Lung (tissue), 17 donors: ENCODE measurements at places on chromosomes 16 and 17. TPM values are rescaled to one million over a fixed set of nuclear protein-coding genes. Genes with fewer than 3 reads are reported as not detected.
A peak's percentile ranks its signal among the peaks of the same experiment; 100 is the strongest.

The PLEKHM1 gene
- total RNA-seq, result 23.0 TPM

GRCh38 chr17:37220607-37220953 is 155.2 kb upstream of the C17orf78 start:
- H3K4me1 ChIP-seq, result peaks cover 8% of the 10 kb centered on the region
- peak; percentile 24 for DNase-seq
- H3K4me3 ChIP-seq, result no peak overlapping the region
- no peaks in the 10 kb centered on the region for H3K27me3 ChIP-seq

DNA sequence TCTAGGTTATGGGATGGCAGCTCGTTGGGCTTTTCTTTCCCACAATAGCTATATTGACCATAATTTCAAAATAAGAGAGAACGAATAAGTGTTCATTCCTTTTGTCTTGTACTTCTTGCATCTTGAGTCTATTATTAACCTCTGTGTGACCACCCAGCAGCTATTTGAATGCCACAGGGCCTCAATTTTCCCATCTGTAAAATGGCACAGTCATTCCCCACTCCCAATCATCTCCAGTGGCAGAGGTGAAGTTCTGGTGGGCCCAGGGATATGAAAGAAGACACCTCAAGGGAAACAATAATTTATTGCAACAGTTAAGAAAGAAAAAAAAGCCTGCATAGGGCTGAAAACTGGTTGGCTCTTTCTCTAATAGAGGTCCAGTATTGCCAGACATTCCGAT is 28.6 kb upstream of the NKD1 start:
- no peaks in the 10 kb centered on the region for H3K36me3 ChIP-seq
- no peaks in the 10 kb centered on the region for H3K27me3 ChIP-seq
- H3K4me3 ChIP-seq, result no peak overlapping the region

The ENPP7 gene
- total RNA-seq, result not detected

- H3K27ac ChIP-seq, result peak overlapping the region; percentile 92
- DNase-seq, result no peak
- H3K4me3 ChIP-seq, result peak overlapping the region; percentile 87
- H3K27me3 ChIP-seq, result no peaks in the 10 kb centered on the region
- no peaks in the 10 kb centered on the region for H3K4me1 ChIP-seq
Measured at GRCh38 chr16:79599256-79599836, 1.2 kb downstream of the MAF start.

DNA sequence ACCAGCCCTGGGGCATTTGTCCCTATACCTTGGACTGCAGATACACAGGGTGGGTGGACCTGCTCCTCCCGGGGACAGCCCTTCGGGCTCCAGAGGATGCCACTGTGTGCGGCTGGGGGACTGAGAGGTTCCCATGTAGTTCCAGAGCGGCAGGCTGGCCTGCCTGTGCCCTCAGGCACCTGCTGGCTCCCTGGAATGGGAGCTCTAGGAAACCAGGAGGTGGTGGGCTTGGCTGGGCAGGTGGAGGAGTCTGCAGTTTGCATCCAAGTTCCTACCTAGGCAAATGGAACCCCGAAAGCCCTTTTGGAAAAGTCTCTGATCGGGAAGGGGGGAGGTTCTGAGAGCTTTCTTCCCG is 982 bp downstream of the DBNDD1 start:
- H3K27ac ChIP-seq, result no peak overlapping the region
- no peaks in the 10 kb centered on the region for H3K27me3 ChIP-seq
- DNase-seq, result no peak

The CLDN7 gene
- 117 TPM for total RNA-seq

DNA sequence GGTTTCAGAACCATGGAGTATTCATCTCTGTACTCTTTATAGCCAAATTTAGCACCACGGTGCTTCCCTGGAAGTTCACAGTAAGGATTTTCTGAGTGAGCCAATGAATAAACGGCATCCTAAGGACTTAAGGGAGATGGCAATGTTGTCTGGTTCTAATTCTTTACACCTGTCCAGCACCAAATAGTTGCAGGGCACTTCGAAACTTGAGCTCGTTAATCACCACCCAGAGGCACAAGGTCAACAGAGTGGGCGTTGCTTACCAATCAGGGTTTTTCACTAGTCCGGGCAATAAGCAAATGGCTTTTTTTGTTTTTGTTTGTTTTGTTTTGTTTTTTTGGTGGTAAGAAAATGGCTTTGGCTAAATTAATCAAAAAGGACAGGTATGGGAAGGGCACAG is 28.2 kb upstream of the TMEM220 start:
- H3K4me1 ChIP-seq, result peaks cover 1% of the 10 kb centered on the region
- no peaks in the 10 kb centered on the region for H3K27me3 ChIP-seq
- H3K27ac ChIP-seq, result no peak overlapping the region
- no peak for DNase-seq
- no peak overlapping the region for H3K4me3 ChIP-seq
- H3K36me3 ChIP-seq, result no peaks in the 10 kb centered on the region

- no peak overlapping the region for H3K27ac ChIP-seq
- H3K27me3 ChIP-seq, result no peaks in the 10 kb centered on the region
- no peak overlapping the region for H3K4me3 ChIP-seq
- no peaks in the 10 kb centered on the region for H3K4me1 ChIP-seq
- H3K36me3 ChIP-seq, result no peaks in the 10 kb centered on the region
Measured at GRCh38 chr16:61590577-61590976, 445.7 kb downstream of the CDH8 start.

The TBC1D3K gene
- not detected for total RNA-seq

- no peaks in the 10 kb centered on the region for H3K27me3 ChIP-seq
- no peak for DNase-seq
- H3K36me3 ChIP-seq, result peaks cover 1% of the 10 kb centered on the region
- H3K27ac ChIP-seq, result no peak overlapping the region
- H3K4me1 ChIP-seq, result no peaks in the 10 kb centered on the region
Measured at GRCh38 chr16:75042426-75043174, 43.8 kb downstream of the ZNRF1 start.

GRCh38 chr17:17723354-17724261 is 42.4 kb downstream of the RAI1 start:
- H3K4me3 ChIP-seq, result peak overlapping the region; percentile 40
- H3K4me1 ChIP-seq, result peaks cover 36% of the 10 kb centered on the region
- H3K27me3 ChIP-seq, result no peaks in the 10 kb centered on the region
- H3K36me3 ChIP-seq, result no peaks in the 10 kb centered on the region

DNA sequence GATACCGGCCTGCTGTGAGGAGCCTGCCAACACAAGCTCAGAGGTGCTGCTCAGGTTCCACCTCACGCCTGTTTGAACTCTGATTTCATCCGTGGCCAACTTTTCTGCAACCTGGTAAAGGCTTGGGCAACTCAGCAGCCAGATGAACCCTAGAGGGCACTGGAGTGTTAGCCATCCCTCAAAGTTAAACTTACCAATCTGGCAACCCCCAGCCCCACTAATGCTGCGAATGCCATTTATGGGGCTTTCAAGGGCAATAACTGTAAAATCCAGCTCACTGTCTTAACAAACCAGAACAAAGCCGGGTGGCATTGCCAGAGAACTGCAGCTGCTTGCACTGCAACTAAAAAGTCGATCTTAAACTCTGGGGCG is 105.5 kb downstream of the AXIN2 start:
- H3K4me3 ChIP-seq, result no peak overlapping the region
- no peaks in the 10 kb centered on the region for H3K36me3 ChIP-seq
- H3K27me3 ChIP-seq, result no peaks in the 10 kb centered on the region
- H3K27ac ChIP-seq, result peak overlapping the region; percentile 51
- peaks cover 3% of the 10 kb centered on the region for H3K4me1 ChIP-seq

GRCh38 chr16:27098366-27099049 is 31.8 kb downstream of the C16orf82 start:
- H3K36me3 ChIP-seq, result no peaks in the 10 kb centered on the region
- H3K27me3 ChIP-seq, result no peaks in the 10 kb centered on the region
- H3K27ac ChIP-seq, result no peak overlapping the region
- no peak overlapping the region for H3K4me3 ChIP-seq
- DNase-seq, result no peak
- H3K4me1 ChIP-seq, result no peaks in the 10 kb centered on the region

The AKTIP gene
- 48.5 TPM for total RNA-seq

- no peaks in the 10 kb centered on the region for H3K27me3 ChIP-seq
- no peak overlapping the region for H3K27ac ChIP-seq
- DNase-seq, result no peak
- no peaks in the 10 kb centered on the region for H3K36me3 ChIP-seq
- no peaks in the 10 kb centered on the region for H3K4me1 ChIP-seq
Measured at GRCh38 chr17:43882761-43883415, 24.4 kb downstream of the MPP2 start.

The AOC3 gene
- 154 TPM for total RNA-seq

GRCh38 chr17:59027750-59028149 is 78.9 kb downstream of the TRIM37 start:
- H3K27me3 ChIP-seq, result no peaks in the 10 kb centered on the region
- peaks cover 3% of the 10 kb centered on the region for H3K36me3 ChIP-seq
- no peak overlapping the region for H3K4me3 ChIP-seq
- DNase-seq, result no peak
- no peaks in the 10 kb centered on the region for H3K4me1 ChIP-seq

The ITGB4 gene
- 11.1 TPM for total RNA-seq
